ENCODE measurements at places on chromosomes 2 and 18.
A peak's percentile ranks its signal among the peaks of the same experiment; 100 is the strongest.

DNA sequence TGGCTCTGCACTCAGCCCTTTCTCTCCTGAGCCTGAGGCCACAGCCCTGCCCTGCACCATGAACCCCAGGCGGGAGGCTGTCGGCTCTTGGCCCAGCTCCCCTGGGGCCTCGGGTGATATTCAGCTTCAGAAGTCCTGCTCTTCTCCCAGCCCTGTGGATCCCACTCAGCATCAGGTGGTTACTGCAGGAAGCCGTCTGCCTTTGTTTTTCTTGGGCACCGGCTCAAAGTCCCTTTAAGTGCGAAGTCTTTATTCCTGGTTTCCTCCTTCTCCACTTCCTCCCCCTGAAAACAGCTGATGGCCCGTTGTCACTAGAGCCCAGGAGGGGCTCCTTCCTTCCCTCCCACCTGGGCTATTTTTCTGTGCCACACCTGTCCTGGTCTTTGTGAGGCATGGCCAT lies 161.5 kb upstream of the BCL2L11 start:
- DNase-seq = no peak

DNA sequence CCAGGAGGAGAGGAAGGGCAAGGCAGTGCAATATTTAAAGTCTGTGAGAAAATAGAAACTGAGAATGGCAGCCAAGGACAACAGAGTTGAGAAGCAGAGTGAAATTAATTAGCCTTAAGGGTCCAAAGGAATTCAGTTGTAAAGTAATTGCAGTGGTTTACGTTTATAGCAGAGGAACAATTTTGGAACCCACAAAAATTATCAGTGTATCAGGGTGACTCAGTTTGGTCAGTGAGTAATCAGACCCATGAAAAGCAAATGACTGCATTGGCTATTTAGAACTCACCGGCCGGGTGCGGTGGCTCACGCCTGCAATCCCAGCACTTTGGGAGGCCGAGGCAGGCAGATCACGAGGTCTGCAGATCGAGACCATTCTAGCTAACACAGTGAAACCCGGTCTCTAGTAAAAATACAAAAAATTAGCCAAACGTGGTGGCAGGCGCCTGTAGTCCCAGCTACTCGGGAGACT lies 245.8 kb upstream of the SLC39A10 start:
- peak; percentile 58 for DNase-seq

DNA sequence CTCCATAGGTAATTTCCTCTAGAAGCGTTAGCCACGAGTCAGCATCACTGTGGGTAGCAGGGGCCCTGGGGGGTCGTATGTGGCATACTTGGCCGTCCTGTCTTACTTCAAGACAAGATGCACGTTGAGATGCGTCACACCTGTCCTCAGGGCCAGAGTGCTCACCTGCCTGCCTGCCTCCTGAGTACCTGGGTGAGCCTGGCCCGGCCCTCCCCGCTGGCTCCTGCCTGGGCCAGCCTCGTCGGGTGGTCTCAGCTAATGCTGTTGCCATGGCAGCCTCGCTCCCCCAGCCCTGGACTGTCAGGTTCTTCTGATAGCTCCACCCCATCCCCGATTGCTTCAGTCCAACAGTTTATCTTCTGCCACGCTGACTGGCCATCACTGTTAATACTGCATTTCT lies 232.4 kb downstream of the GBX2 start:
- DNase-seq = no peak

- no peak for DNase-seq
Observed at GRCh38 chr18:13446610-13447461, 228.3 kb downstream of the LDLRAD4 start.

- peak; percentile 92 for DNase-seq
Observed at GRCh38 chr2:54262015-54262765, 6.2 kb upstream of the TSPYL6 start.

- DNase-seq = no peak
Observed at GRCh38 chr18:77140030-77140429, 7.4 kb upstream of the MBP start.

Data from fibroblast of villous mesenchyme (primary cell).